ENCODE measurements at places on chromosomes 3 and 15.

GRCh38 chr3:122247087-122247824, 63.8 kb downstream of the CASR start:
- DNase-seq, result no peak

GRCh38 chr3:129233538-129233937, 15.9 kb upstream of the COPG1 start:
- no peak for DNase-seq

DNA sequence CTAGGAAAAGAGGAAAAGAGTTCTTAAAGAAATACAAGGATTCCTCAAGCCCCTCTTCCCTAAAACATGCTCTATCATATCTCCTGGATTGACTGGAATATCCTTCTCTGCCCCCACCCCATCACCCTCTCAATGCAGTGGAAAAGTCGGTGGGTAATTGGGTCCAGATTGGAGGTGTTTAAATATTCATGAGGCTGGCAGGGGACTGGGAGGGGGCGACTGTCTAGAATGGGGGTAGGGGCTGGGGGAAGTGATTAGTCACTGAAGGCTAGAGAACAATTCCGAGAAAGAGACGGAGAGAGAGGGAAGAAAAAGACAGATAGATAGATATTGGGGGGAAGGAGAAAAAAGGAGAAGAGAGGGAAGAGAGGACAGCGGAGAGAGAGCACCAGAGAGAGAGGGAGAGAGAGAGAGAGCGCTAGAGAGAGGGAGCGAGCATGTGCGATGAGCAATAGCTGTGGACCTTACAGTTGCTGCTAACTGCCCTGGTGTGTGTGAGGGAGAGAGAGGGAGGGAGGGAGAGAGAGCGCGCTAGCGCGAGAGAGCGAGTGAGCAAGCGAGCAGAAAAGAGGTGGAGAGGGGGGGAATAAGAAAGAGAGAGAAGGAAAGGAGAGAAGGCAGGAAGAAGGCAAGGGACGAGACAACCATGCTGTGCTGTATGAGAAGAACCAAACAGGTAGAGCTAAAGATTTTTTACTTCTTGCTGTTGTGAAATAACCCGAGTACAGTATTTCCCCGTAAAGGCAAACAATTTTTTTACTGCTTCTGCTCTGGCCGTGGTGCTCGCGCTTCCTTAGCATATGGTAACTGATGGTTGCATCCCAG, at the start of gene GAP43:
Gene GAP43, plus strand, starts transcription at position 467 of the 825 bp plus-strand sequence. Its CDS starts 180 bp downstream, at position 647.
- no peak for DNase-seq

- DNase-seq, result no peak
These were observed 113.0 kb downstream of the RPL22L1 start for GRCh38 chr3:170757038-170757437.

DNA sequence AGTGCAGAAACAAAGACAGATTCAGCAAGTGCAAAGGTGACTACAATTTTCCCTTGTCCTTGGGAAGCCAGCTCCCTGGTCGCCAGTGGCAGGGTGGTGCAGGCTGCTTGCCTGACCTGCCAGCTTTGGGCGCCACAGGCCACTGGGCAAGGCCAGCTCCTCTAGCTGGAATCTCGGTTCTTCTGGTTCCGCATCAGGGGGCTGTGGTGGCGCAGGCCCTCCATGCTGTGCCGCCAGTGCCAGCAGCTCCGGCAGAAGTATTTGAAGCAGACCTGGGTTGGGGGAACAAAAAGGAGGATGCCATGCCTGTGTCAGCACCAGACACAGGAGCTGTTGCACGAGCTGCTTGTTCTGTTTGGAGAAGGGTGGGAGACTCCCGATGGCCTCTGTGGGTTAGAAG, 4.2 kb upstream of the RPS17 start:
- DNase-seq, result no peak

DNA sequence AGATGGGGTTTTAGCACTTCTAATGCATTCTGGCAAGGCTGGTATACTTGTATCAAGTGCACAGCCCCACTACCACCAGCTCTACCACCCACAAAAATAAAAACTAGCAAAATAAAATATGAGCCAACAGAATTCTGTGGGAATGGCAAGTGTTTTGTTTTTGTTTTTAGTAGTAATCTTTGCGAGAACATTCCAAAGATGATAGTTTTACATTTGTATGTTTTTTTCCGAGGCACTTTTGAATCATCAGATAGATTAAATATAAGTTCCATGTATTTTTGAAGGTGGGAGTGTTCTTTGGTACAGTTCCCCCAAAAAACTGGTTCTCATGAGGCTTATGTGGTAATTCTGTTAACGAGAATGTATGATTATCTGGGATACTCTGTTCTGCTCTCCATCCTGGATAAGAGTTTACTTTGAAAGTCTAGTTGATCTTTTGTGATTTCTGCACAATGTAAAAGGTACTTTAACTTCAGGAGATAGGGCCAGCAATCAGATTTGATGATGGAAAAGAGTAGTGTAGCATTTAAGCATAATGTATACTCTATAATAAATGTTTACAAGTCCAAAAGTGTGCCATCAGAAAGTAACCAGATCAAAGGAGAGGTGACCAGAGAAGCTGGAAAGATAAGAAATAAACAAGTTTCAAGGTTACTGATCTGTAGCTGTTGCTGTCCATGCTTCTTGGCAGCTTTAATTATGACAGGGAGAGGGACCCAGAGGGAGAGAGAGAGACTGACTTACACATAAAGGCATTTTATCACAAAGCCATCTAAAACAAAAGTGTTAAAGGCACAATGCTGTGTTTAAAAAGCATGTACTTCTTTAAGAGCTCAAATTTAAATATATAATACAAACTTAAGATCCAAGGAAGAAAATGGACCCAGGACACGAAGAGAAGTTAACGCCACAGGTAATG, 130.9 kb downstream of the PGPEP1L start:
- DNase-seq, result no peak

- DNase-seq, result no peak
These were observed 234.4 kb upstream of the TPRG1 start for GRCh38 chr3:188937389-188937788.

GRCh38 chr15:60395276-60396011, 2.3 kb downstream of the ANXA2 start:
- DNase-seq, result no peak

GRCh38 chr15:100768501-100768931, 111.1 kb upstream of the ALDH1A3 start:
- no peak for DNase-seq

DNA sequence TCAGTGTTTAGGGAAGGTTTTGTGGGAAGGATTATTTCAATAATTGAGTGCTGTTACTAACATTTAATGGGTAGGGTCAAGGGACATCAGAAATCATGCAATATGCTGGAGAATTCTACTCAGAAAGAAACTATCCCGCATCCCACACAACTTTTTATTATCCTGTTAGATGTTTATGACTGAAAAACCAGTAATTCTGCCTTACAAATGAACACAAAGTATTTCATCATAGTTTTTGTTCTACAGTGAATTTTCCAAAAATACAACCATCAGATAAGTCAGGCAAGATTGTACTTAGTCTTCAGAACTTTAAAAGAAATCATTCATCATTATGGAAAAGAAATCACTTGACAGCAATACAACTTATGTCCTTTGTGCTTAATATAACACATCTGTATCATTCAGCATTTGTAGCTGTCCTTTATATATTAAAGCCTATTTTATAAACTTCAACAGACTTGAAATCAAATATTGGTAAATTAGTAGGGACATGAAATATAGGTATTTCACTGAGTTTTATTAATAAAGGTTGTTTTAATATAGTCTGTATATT, 61.9 kb downstream of the TRPM7 start:
- DNase-seq, result no peak

DNA sequence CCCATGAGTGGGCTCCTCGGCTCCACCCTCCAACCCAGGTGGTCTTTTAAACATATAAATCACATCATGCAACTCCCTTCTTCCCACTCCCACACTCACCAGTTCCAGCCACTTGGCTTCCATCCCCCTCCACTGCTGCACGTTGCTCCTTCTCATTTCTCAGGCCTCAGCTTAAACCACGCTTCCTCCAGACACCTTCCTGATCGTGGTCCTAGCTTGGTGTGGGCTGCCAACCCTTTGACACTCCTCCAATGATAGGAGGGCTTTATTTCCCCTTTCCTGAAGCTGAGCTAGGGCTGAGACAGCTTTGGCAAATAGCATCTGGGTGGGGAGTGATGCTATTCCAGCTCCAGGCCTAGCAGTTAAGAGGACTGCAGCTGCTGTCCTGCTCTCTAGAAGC, 130.1 kb downstream of the SRGAP3 start:
- DNase-seq, result no peak

GRCh38 chr3:46168583-46169345, 39.3 kb downstream of the CCR1 start:
- no peak for DNase-seq

GRCh38 chr3:43503067-43503728, 118.6 kb downstream of the ANO10 start:
- no peak for DNase-seq

GRCh38 chr3:73114711-73115110, 53.3 kb downstream of the EBLN2 start:
- DNase-seq, result no peak

GRCh38 chr3:159977295-159977694, 11.3 kb upstream of the IL12A start:
- DNase-seq, result no peak

GRCh38 chr3:66478960-66479359, 21.9 kb downstream of the LRIG1 start:
- DNase-seq, result no peak

- no peak for DNase-seq
These were observed 2.3 kb downstream of the PPP2R3A start for GRCh38 chr3:135967867-135968266.

- DNase-seq, result no peak
These were observed 339.7 kb downstream of the MECOM start for GRCh38 chr3:169323578-169324451.

Data from stimulated activated CD4-positive, alpha-beta T cell treated with anti-CD3 and anti-CD28 coated beads, Interleukin-12 subunit alpha, Interleukin-12 subunit beta, amount 100 ng/mL, for 24 hours (primary cell).